Stimulated activated effector memory CD8-positive, alpha-beta T cell treated with anti-CD3 and anti-CD28 coated beads, Interleukin-12 subunit alpha, Interleukin-12 subunit beta, amount 100 ng/mL, for 72 hours (primary cell): ENCODE measurements at places on chromosomes 3 and 15.

DNA sequence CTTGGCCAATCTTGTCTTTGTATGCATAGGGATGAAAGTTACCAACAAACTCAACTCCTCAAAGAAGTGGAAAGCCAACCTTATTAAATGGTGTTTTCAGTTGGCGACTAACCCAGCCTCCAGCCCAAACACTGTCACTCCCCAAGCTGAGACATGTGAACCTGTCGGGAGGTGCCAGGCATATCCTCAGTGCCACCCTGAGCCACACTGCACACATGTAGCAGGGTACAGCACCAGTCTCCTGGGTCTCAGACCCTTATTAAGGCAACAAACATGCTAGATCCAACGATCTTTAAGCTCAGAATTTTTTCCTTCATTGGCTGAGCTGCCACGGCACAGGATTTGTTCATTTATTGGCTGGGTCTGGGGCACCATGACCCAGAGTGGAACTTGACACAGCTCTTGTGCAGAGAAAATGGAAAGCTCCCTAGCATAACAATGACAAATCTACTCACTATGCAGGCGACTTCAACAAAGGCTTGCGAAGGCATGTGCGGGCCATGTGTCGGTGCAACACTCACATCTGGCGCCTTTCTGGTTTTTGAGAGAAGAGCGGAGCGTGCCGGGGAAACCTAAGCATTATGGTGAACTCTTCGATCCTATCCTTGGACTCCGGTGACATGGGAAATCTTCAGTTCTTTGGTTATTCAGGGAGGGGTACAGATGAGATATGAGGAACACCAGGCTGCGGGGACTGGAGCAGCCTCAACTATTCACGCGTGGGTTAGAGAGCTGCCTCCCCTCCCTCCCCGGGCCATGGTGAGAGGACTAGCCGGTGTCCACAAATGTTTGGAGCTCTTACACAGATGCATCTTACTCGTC is 190.1 kb downstream of the FAM43A start:
- no peak for DNase-seq

GRCh38 chr3:58190291-58190690 is 20.5 kb downstream of the DNASE1L3 start:
- no peak for DNase-seq

DNA sequence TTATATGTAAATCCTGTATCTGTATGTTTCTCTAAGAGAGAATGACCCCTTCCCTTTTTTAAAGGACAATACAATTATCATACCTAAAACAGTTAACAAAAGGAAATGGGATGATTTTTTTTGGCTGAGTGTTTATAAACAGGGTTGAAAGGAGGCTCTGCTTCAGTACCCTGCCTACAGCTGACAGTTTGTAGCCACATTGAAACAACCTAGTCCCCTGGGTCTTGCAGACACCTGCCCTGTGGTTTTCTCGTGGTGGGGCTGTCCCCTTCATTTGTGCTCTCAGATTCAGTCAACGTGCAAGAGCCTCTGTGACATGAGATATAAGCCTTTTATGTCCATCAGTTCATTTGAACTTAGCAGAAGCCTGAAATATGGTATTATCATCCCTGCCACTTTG is 2.3 kb upstream of the HMCES start:
- DNase-seq, result no peak

GRCh38 chr3:40864146-40864782 is 335.0 kb upstream of the CTNNB1 start:
- DNase-seq, result no peak

DNA sequence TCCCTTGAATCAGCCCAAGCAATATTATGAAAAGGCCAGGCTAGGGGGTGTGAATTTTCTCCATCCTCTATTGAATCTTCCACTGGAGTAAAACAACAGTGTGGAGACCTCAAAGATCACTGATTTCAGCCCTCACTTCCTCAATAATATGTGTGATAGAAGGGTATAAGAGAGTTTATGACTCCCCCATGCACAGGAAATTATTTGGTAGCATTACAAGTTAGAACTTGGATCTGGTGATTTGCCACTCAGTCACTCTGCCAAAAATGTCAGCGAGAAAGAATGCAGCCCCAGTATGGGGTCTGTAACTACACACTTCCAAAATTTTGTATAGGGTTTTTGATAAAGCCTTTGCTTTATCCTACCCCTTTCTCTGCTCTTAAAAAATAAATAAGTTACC is 81.0 kb upstream of the KCNMB2 start:
- DNase-seq, result no peak

- peak; percentile 86 for DNase-seq
These were observed 10.5 kb upstream of the EIF4A2 start for GRCh38 chr3:186772701-186773417.

DNA sequence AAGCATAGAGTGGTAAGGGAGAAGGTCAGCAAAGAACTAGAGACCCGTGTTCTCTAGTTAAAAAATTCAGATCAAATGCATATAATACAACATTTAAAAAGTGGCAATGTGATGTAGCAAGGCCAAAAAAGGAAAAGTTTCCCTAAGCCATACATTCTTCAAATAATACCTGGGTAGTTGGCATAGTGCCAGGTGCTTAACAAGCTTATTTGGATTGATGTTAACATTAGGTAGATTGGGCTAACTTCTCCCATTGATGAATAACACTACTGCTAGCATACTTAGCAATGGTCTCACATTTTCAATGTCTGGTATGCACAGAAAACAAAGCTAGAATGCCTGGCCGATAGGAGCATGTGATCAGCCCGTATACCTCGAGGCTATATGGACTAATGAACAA is 283.6 kb upstream of the RARB start:
- DNase-seq, result no peak

- no peak for DNase-seq
These were observed 557.4 kb upstream of the ROBO2 start for GRCh38 chr3:76482510-76482909.

GRCh38 chr3:132596816-132597433 is at the start of gene ACKR4:
ACKR4 (plus strand) TSS chr3:132597270; CDS start chr3:132600398, 3,128 bp downstream.
- no peak for DNase-seq

GRCh38 chr3:161559177-161559998 is 62.8 kb downstream of the OTOL1 start:
- DNase-seq, result no peak

- no peak for DNase-seq
These were observed 33.0 kb upstream of the EPHB1 start for GRCh38 chr3:134762016-134762415.

DNA sequence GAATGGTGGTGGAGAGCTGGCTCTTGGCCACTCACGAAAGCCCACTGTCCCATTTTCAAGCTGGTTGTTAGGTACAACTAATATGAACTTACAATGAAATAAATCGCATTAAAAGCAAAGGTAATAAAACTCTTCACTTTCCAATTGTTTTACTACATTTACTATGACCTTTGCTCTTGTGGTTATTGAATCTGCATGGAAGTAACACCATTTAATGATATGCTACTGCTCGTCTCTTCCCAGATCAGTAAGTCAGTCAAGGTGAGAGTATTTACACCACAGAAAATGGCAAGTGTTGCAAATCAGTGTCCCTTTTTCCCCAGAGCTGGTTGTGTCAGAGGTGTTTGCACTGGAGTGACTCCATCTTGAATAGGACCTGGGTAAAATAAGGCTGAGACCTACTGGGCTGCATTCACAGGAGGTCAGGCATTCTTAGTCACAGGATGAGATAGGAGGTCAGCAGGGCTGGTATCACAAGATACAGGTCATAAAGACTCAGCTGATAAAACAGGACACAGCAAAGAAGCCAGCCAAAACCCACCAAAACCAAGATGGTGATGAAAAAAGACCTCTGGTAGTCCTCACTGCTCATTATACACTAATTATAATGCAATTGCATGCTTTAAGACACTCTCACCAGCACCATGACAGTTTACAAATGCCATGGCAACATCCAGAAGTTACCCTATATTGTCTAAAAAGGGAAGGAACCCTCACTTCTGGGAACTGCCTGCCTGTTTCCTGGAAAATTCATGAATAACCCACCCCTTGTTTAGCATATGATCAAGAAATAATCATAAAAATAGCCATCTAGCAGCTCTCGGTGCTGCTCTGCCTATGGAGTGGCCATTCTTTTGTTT is 57.6 kb downstream of the FRMD4B start:
- DNase-seq, result no peak

DNA sequence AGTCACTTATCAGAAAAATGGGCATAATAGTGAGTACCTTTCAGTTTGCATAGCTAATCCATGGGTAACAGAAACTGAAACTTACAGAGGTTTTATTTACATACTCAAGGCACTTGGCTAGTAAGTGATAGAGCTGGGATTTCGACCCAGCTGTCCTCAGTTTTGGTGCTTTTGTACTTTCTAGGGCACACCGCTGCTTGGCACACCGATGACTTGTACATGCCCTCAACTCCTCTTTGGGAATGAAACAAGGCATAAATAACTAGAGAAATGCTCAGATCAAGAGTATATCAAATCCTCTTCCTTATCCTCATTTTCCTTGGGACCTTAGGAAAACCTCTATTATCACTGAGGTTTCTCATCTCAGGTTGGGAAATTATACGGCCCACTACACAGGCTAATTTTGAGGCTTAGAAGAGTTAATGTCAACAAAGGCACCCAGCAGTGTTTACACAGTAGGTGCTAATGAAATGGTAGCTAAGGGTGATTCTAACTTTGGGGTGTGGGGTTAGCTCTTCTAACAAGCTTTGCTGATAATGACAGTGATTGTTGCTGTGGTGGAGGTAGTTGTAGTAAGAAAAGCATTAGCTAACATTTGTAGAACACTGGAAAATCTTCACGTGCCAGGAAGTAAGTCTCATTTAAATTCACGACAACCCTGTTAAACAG is 20.3 kb upstream of the DGKG start:
- DNase-seq, result no peak

GRCh38 chr15:71325481-71325880 is 210.2 kb downstream of the THSD4 start:
- DNase-seq, result no peak

GRCh38 chr3:50515565-50516439 is 12.4 kb upstream of the CACNA2D2 start:
- DNase-seq, result no peak

- DNase-seq, result no peak
These were observed 43.6 kb downstream of the LRIG1 start for GRCh38 chr3:66457252-66457651.

DNA sequence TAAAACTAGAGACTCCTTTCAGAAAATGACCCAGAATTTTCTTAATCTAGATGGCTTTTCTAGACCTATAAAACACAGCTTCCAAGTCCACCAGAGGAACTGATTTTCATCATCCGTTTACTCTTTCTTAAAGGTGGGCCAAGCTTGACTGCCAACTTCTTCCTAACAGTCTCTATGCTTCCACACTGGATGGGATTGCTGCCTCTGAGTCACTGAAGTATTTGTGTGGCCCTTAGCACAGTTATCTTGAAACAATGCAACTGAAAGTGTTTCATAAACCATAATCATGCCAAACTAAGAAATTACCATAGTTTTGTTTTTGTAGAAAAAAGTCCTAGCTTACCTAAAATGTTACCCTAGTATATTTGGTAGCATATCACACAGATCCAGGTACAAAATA is 985.7 kb downstream of the TUSC7 start:
- DNase-seq, result no peak

DNA sequence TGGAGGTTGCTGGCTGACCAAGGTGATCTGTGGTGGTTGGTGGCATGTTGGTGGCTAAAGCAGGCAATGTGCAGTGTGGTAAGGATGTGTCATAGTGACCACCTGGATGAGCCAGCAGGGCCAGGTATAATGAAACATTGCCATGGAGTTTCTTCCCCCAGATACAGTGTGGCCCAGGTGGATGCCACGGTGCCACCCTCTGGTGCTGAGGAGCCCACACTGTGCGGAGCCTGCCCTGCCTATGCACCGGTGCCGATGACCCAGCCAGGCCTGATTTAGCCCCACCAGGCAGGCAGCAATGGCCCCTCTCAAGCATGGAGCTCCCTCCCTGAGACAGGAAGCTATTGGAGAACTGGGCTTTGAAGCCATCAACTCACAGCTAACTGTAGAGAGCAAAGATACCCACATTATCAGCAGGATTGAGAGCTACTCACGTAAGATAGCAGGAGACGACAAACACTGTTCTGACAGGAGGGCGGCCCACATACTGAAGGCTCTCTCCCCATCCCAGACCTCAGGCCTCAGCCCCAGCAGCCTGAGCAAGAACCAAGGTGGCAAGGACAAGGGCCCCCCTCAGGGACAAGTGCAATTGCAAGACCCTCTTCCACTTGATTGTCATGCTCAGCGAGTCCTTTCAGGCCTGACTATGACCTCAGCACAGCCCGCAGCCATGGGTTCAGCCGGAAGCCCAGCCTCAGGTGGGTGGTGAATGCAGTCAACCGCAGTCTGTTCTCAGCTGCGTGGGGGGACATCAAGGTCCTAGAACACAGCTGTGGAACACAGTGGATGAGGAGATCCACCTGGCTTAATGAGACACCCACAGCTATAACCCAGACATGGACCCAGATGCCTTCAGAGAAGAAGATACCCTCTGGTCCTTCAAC is 82.8 kb upstream of the CDV3 start:
- DNase-seq, result peak; percentile 69

GRCh38 chr3:180011927-180012326 is 24.8 kb downstream of the PEX5L start:
- no peak for DNase-seq

- DNase-seq, result no peak
These were observed 3.0 kb upstream of the TJP1 start for GRCh38 chr15:29825227-29825626.

GRCh38 chr15:57259568-57260040 is 116.7 kb upstream of the CGNL1 start:
- no peak for DNase-seq

- DNase-seq, result no peak
These were observed 56.1 kb downstream of the VGLL3 start for GRCh38 chr3:86934851-86935250.

GRCh38 chr3:14265246-14265962 is 86.8 kb downstream of the LSM3 start:
- no peak for DNase-seq

DNA sequence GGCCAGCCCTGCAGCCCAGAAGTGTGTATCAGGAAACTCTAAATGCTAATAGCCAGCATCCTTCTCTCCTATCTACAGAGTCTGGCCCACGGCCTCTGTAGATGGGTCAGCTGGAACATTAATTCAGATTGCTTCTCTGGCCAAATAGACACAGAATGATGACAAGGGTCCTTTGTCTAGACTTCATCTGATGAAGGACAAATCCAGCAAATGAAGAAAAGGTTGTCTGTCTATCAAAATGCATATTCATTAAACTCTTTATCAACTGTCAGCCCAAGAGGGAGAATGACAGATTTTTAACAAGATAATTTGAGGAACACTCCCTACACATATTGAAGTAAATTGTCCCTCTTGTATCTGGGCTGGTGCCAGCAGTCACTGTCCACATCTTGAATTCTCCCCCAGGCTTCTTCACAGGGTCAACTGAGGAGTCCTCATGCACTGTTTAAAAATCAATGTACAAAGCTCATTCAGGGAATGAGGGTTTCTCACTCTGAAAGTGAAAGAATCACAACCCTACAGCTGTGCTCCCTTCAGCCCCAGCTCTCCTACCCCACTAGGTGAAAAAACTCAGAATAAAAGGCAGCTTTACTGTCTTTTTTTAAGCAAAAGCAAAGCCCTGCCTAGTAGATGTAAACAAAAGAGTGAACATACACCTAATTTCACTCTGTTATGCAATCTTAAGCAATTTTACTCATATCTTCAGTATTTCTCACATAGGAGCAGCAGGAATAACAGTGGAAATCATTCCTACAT is 507.7 kb downstream of the IGSF11 start:
- no peak for DNase-seq

GRCh38 chr15:38846346-38846745 is 281.7 kb upstream of the RASGRP1 start:
- DNase-seq, result no peak
